Activated CD8-positive, alpha-beta memory T cell treated with anti-CD3 and anti-CD28 coated beads for 24 hours (primary cell): ENCODE measurements at places on chromosomes 2 and 18.
A peak's percentile ranks its signal among the peaks of the same experiment; 100 is the strongest.

DNA sequence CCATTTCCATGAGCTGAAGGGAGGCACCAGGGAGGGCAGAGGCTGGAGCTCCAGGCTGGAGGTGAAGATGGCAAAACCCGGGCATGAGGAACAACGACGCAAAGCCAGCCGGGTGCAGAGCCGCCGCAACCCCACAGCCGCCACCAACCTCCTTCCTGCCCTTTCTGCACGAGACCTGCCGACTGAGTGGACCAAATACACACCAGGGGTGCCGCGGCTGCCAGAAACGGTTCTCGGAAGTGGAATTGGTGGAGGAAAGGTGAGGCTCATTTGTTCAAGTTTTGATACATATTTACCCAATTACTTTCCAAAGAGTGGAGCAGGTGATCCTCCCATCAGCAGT, 8.4 kb upstream of the CIDEA start:
- DNase-seq = no peak

GRCh38 chr2:241859436-241860183, 916 bp upstream of the PDCD1 start:
- DNase-seq = peak; percentile 85

DNA sequence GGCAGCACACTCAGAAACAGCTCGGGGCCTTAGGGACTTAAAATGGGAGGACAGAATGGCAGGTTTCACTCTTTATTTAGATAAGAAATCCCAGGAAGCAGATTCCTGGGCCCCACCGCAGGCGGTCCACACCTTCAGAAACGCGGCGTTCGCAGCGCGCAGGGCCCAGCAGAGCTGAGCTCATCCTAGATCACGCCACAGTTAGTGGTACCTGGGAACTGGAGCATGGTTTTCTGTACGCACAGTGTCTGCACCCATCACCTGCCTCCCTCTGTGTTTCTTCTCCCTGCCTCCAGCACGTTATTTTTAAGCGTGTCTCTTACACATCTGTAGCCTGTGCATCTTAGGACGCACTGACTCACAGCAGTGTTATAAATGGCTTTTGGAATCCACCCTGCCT, 242.1 kb downstream of the ALPK2 start:
- DNase-seq = no peak

DNA sequence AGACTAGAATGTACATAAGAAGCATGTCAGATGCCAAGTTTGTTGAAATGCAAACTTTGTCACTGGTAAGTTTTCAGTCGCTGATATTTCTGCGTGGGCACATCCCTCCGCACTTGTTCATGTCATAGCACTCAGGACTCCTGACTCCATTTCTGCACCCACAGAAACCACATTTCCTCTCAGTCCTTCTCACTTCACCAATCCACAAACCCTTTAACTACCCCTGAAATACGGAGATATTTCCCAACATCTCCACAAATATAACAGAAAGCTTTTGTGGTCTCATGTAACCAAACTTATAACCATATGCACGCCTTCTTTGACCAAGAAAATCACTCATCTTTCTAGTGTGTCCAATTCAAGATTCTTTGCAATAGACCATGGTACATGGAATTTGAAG, 276.9 kb upstream of the ERBB4 start:
- DNase-seq = no peak

DNA sequence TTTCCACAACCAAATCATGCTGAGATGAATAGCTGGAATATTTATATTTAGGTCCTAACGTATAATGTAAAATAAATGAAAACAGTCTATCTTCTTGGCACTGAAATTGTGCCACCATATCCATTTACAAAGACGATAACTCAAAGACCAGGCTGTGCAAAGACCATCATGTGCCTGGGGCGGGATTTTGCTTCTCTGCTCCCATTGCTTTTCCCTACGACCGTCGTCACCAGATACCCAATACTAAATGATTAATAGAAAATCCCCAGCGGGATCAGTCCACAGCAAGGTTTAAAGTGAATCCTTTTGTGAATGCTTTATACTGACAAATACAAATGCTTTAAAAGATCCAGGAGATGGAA, 194.3 kb upstream of the ARL4C start:
- no peak for DNase-seq

- DNase-seq = no peak
Measured at GRCh38 chr2:85787282-85787980, 33.6 kb downstream of the ATOH8 start.

- no peak for DNase-seq
Measured at GRCh38 chr2:5617796-5618195, 74.4 kb upstream of the SOX11 start.

- no peak for DNase-seq
Measured at GRCh38 chr2:69122271-69122670, 109.3 kb downstream of the ANTXR1 start.

DNA sequence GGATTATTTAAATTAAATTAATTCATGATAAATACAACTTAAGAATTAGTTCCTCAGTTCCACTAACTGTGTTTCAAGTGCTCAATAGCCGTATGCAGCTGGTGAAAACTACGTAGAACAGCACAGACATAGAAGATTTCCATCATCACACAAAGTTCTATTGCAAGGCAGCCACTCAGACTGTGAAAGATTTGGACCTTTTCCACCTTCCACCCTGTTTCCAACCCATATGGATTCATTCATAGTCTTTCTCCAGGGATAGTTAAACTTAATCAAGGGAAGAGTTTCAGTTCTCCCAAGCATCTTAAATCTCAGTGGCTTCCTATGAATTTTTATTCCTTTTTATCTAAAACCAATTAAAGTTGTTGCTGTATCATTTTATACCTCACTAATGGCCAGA, 2030.8 kb downstream of the SUCLG1 start:
- DNase-seq = no peak

- DNase-seq = no peak
Measured at GRCh38 chr18:79223431-79223830, 154.2 kb downstream of the ATP9B start.

DNA sequence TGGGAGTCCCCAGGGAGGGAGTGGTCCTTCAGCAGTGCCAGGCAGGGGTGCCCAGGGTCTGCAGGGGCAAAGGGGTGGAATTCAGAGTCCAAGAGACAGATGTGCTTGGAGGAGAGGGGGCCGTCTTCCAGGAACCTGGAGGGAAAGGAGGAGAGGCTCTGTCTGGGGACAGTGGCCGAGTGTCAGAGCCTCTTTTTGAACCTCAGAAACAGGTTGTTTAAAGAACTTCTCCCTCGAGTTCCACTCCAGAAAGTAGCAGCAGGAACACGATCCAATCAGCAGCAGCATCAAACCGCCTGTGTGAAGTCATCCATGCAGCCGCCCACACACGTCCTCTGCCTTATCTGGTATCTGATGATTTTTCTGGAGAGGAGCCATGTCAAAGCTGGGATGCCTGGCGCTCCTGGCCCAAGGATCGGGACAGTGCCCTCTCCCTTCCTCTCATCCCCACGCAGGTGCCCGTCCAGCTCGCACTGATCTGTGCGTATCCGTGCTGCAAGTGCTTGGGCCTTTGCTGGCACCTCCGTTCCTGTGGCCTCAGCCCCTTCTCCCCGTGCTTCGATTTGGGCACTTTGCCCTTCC, 205.1 kb downstream of the NDUFA10 start:
- DNase-seq = peak; percentile 42

DNA sequence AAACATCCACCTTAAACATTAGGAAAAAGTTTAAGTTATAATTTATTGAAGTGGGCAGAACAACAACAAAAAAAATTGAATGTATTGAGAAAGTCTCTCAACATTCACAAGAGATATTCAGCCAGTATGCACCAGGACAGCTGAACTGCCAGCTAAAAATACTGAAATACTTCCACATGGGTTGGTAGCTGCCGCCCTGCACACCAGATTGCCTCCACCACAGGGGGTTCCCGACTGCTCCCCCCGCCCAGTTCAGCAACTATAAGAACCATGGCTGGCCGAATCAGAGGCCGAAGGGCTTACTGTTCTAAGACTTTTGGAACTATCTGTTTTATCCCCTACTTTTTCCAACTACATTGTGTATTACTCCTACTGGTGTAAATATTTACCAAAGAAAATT, 150.0 kb upstream of the LRP1B start:
- no peak for DNase-seq

DNA sequence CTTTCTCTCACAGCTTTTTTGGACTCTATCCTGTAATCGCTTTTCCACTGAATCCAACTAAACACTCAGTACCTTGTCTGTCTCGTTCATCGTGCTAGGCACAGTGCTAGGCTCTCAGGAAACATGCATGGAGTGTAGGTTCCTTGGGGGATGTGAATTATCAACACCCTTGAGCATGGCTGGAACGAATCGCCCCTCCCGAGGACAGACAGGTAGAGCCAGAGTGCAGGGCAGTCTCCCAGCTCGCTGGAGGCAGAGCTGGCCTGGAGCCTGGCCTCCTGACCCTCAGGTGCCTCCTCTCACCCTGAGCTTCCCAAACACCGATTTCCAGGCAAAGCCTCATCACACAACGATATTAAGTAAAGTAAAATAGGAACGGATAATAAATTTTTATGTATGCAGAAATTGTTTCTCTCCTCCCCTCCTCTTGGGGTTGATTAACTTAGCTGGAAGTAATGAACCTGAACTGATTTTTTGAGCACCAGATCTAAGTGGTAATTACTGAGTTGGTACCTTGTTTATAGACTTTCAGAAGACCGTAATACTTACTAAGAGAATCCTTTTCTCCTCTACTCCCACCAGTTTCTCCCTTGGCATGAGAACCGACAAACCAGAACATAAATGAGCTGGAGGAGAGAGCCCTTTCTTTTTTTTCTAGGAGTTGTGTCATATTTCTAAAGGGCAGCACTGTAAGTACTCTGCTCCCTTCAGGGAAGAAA, 90.5 kb downstream of the MSH2 start:
- DNase-seq = no peak

DNA sequence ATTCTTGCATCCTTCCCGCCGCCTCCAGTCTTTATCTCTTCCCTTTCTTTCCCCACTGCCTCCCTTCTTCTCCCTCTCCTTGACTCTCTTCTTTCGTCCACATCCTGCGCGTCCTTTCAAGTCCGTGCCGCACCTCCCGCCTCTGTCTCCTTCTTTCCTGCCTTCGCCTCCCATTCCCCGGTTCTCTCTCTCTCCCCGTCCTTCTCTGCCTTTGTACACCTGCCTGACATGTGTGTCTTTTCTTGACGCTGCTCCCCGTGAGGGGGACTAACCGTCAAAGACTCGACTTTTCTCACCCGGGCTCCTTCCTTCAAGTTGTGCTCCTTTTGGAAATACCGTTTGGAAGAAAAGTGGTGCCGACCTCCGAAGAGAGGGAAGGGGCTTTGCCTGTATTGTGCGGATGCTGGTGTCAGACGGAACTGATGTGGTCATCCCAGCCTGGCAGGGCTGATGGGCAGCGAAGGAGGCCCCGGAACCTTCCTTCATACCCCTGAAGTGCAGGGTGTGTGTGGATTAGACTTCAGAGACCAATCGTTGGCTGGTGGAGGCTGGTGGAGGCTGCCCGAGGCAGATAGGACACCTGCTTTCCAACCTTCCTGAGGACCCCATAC, 879 bp downstream of the TMEM178A start:
- no peak for DNase-seq

GRCh38 chr2:236613612-236614011, 44.0 kb downstream of the ACKR3 start:
- DNase-seq = no peak

- DNase-seq = no peak
Measured at GRCh38 chr2:142786918-142787702, 90.4 kb upstream of the KYNU start.

DNA sequence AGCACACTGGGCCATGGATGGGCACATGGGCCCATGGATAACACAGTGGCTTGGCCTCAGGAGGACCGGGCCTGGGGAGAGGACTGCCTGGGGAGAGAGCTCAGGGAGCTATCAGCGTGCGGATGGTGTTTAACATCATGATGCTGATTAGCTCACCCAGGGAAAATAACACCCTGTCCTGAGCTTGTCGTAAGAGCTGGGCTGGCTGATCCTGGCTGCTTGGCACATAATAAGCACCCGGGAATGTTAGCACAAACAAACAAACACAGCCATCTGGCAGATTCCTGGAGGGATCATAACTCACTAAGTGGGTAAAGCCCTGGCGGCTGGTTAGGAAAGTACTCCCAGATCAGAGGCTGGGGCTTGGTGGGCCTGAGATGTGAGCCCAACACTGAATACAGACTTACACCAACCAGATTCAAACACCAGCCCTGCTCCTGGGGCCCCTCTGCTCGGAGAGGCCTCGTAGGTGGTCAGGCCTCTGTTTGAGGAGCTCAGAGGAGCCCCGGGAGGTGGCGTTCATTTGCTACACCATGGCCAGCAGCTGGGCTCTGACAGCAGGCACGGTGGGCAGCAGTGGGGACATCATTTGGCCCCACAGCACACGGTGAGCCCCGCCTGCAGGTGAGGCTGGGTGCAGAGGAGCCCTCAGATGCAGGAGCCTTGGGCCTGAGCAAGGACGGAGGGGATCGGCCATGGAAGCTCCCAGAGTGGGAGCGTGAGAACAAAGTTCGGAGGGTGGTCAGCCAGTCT, 193.4 kb upstream of the HDAC4 start:
- peak; percentile 32 for DNase-seq

GRCh38 chr2:24418166-24418841, 58.0 kb upstream of the ITSN2 start:
- no peak for DNase-seq

GRCh38 chr2:222883420-222883819, 22.6 kb downstream of the ACSL3 start:
- no peak for DNase-seq

GRCh38 chr2:144582651-144583380, 62.9 kb upstream of the ZEB2 start:
- DNase-seq = no peak

- DNase-seq = no peak
Measured at GRCh38 chr18:23189768-23190661, 54.7 kb downstream of the CABLES1 start.

- peak; percentile 69 for DNase-seq
Measured at GRCh38 chr2:241218131-241219029, 29.9 kb downstream of the ANO7 start.

- DNase-seq = no peak
Measured at GRCh38 chr2:44777537-44777936, 164.0 kb upstream of the SIX3 start.

GRCh38 chr2:221268631-221269030, 303.5 kb downstream of the EPHA4 start:
- DNase-seq = no peak

GRCh38 chr2:232219496-232219870, 159.1 kb upstream of the ALPP start:
- DNase-seq = no peak

- no peak for DNase-seq
Measured at GRCh38 chr2:100884145-100884621, 64.2 kb downstream of the NPAS2 start.
